Stimulated activated CD8-positive, alpha-beta memory T cell treated with anti-CD3 and anti-CD28 coated beads, Interleukin-7, amount 100 ng/mL, for 48 hours (primary cell): ENCODE measurements at places on chromosomes 1 and 21.

DNA sequence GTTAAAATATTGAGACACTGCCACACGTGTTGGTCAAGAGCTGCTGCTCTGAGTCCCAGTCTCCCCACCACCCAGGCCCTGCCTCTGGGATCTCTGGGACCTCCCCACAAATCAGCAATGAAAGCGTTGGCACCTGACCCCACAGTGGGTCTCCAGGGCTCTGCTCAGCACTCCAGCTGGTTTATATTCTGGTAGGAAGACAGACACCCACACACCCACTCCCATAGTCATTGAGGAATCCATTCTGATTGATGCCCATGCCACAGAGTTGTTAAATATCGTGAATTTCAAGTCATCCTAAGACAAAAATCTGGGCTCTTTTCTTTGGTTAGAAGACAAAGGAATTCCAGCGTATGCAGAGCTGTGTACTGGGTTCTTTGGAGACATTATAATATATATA, 91.6 kb downstream of the KIF26B start:
- no peak for DNase-seq

- DNase-seq, result no peak
These were observed 588.3 kb downstream of the LMO4 start for GRCh38 chr1:87916965-87917364.

DNA sequence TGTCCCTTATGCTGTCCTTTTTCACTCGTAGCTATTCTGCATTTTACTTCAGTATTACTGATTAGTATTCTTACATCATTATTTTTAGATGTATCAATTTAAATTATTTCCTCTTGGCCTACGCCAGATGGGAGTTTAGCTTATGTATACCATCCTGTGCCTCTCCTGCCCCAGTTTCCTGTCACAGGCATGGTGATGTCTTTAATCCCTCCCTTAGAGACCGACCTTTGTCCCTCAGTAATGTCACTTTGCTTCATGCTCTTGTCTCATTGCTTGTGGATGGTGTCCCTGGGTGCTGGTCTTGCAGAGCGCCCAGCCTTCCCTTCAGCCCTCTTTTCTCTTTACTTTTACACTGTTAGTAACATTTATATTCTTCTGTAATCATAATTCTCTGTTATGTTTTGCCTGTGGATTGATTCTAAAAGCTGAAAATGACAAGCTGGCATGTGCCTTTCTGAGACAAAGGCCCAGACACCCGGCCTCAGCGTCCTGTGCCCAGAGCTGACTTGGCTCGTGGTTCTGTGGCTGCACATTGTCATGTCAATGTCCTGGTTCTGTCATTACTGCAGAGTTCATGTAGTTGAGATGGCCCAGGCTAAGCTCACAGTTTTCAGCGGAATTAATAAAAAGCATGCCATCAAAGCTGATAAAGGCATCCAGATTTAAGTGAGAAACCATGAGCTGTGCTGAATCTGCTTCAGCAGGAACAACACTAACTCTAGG, 100.7 kb downstream of the MTR start:
- no peak for DNase-seq

DNA sequence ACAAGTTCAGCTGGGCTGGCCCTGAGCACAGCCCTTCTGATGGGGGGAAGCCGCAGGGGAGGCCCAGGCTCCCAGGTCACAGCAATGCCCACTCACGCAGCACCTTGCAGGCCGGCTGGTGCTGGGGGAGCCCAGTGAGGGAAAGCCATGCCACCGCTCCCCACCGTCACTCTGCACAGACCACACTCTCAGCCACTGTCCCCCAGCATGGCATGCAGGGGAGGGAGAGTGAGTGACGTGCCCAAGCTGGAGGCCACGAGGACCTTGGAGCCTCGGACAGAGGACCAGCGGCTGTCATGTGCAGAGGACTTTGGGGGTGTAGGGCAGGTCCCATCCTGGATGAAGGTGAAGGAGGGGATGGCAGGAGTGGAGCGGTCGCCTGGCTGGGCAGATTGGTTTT, 25.1 kb downstream of the SLC45A1 start:
- no peak for DNase-seq

DNA sequence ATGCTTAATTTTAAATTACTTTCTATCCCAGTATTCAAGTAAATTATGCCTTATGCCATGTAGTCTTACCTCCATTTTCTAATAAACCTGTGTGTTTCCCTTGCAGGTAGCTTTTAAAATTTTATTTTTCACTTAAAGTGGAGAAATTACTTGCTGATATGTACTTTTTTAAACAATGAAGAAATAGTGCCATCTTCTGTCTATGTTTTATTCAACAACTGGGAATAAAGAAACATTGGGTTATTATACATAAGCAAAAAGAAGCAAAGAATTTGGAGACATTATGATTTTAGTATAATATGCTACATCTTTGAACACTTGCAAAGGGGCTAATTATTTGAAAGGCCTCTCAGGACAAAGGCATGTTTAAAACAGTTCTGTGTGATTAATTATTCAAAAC, 1912.9 kb downstream of the MRPL39 start:
- DNase-seq, result no peak

DNA sequence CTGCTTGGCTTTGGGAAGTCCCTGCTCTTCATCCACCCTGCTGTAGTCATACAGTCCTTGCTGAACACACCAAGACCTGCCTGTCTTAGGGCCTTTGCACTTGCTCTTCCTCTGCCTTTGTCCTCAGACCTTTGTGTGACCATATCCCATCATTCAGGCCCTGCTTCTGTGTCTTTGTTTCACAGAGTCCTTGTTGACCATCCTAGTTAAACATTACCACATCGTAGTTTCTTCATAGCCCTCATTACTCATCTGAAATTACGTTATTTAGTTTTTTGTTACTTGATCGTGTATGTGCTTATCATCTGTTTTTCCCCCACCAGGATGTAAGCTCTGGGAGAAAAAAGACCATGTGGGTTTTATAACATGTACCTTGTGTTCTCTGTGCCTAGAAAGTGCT, 18.3 kb upstream of the SPRR5 start:
- DNase-seq, result no peak

DNA sequence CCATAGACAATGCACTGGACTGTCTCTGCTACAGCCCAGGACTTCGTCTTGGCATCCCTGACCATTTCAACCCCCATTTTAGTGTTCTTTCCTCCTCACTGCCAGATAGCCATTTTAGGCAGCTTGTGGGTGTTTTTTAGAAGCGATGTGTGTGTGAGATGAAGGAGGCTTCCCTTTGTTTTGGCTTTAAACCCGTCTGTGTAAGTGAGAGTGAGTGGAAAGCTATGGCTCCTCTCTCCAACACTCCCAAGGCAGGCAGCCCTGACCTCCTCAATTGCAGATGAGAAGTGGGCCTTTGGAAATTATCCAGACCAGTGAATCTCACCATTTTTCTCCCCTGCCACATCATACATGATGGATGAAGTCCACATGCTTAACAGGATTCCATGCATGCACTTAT, 70.3 kb upstream of the PGBD5 start:
- no peak for DNase-seq

DNA sequence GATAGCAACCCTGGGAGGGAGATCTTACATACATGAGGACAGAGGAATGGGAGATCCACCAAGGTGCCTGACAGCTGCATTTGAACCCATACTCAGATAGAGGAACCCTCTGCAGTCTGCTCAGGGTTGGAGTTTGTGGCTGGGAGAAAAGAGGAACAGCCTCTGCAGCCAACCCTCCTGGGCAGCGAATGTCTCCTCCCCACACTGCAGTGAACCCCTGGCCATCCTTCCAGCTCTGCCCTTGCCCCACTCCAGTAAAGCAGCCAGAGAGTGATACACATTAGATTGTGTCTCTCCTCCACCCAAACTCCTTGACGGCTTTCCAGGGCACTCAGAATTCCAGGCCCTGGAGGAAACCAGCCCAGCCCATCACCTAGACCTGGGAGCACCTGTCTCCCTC, 137.7 kb downstream of the RUNX1 start:
- DNase-seq, result no peak

GRCh38 chr1:248834343-248834940, 3.6 kb upstream of the ZNF672 start:
- no peak for DNase-seq

DNA sequence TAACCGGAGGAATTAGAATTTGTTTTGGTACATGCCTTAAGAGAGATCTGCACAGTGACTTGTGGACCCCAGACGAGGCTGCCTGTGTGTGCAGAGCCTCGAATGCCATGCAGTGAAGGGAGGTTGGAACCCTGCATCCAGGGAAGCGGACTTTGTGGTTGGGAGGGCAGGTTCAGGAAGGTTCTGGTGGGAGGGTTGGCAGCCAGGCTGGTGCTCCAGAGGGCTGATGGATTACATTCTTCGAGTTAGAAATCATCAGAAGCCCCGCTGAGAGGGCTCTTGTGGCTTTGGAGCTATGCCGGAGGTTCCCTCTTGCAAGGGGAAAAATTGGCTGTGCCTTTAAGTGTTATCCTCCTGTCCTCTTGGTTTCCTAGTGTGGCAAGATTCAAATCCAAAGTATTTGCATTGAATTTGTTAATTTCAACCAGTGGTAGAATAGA, 21.1 kb downstream of the ROR1 start:
- DNase-seq, result no peak

DNA sequence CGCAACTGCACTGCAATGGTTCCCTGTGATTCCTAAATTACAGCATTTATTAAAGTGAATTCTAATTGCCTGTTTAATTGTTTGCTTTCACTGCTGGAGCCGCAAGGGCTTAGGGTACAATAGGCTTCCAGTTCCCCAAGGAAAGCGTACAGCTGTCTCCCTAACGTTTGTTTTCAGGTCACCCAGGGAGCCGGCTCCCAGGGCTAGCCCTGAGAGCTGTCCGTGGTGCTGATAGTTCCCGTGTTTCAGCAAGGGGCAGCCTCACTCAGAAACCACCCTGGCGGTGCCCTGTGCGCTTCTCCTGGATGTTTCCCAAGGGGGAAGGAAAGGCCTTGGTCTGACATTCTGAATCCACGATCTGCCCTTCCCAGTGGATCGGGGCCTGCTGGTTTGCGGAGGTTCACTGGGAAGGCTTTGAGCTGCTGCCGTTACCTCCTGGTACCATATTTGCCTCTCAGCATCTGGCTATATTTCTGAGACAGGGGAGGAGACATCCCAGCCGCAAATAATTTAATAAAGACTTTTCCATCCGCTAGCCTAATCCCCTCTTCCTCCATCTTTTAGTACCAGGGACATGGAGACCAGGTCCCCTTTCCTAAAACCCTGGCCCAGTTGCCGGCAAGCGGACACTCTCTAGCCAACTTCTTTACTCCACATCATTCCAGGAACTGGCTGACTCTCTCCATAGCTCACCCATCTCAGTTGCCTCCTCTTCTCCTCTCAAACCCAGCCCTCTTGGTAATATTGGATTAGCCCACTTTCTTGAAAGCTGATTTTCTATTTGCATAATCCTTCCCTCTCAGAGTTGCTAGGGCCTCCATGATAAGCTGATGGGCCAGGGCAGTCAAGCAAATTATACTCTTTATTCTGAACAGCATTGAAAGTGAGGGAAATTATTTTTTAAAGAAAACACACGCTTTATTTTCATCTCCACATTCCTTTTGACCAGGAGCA, 149.0 kb downstream of the IGSF21 start:
- DNase-seq, result no peak

- no peak for DNase-seq
These were observed 79.7 kb downstream of the ATP5PO start for GRCh38 chr21:33835920-33836319.

DNA sequence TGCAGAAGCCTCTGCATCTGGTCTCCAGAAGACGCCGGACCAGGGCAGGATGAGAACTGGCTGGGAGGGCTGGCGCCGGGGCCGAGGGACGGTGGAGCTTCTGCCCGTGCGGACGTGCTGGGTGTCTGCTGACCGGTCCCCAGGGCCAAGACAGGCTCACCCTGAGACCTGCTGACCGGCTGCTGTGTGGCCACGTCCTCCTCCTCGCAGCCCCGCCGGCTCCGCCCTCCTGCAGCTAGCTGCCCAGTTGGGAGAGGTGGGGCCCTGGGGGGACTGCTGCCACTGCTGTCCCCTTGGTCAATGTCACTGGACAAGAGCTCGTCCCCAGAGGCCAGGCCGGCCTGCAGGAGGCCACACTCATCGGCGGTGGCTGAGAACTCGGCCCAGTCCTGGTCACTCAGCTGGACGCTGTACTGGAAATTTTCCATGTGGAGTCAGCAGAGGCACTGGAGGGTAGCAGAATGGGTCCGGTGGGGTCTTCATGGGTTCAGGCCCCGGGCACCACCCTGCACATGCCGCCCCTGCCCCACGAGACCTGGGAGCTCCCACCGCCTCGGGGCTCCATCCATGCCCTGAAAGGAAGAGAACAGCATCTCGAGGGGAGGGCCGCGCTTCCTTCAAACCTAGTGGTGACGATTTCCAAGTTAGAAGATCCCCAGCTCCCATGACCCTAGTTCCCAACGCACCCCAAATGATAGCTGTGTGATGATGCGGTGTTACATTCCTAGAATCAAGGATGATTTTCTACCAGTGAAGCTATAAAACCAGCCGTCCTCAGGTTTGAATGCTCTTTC, 1.1 kb downstream of the PERM1 start:
- no peak for DNase-seq

- DNase-seq, result no peak
These were observed 24.9 kb downstream of the NGF start for GRCh38 chr1:115313182-115313581.

GRCh38 chr1:191690931-191691330, 467.3 kb upstream of the RGS18 start:
- no peak for DNase-seq

- no peak for DNase-seq
These were observed 34.1 kb downstream of the EPHA8 start for GRCh38 chr1:22597301-22597965.

- no peak for DNase-seq
These were observed 48.5 kb upstream of the CHRM3 start for GRCh38 chr1:239337799-239338430.

DNA sequence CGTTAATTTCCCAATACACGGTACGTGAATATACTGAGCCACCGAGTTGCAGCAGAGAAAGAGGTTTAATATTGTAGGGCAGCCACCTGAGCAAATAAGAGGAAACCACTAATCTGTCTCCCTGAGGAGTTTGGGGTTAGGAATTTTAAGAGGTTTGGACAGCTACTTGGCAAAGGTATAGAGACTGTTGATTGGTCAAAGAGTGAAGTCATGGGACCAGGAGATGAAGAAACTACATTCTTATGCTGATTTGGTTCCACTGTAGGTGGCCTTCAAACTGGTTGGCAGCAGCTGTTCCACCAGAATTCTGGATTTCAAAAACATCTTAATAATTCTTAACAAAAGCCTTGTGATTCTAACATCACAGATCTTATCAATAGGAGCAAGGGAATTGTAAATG, 485.4 kb upstream of the PRMT6 start:
- no peak for DNase-seq

- peak; percentile 73 for DNase-seq
These were observed 2.8 kb downstream of the S100A6 start for GRCh38 chr1:153532769-153533599.

- DNase-seq, result no peak
These were observed 16.1 kb upstream of the CLDN8 start for GRCh38 chr21:30232011-30232410.
